Fibroblast of upper back skin (primary cell): ENCODE measurements at places on chromosomes 1 and 21.
A peak's percentile ranks its signal among the peaks of the same experiment; 100 is the strongest.

GRCh38 chr1:55380355-55380970, 165.3 kb upstream of the USP24 start:
- no peak for DNase-seq

DNA sequence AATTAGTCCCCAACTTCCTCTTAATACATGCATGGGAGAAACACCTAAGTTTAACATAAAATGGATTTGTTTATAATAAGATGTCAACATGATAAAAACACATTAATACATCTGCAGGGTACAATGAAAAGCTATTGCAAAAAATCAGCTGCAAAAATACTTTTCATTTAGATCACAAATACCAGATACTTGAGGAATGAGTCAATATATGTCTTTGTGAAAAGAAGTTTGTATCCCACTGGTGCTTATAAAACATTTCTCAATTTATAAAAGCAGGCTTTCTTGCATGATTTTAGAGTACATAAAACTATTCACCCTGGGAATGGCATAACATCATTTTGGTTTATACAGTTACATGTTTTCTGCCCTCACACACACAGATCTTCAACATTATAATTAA, 18.6 kb upstream of the PRKAA2 start:
- peak; percentile 58 for DNase-seq

DNA sequence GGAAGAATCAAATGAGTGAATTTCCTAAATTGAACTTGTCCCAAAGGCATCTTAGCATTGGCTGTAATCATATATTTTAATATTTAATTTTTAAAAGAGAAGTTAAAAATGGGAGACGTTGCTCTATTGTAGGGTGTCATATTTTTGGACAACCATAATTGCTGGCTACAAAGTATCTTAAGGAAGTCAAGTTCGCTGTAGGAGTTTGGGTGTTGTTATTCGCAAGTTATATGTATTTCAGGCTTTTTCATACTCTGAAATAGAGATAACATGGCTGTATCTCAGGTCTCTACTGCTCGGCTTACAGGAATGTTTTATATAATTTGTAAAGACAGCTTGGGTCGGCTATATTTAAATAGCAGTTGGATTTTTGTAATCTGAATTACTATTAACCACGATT, 852 bp downstream of the TMEM50A start:
- DNase-seq, result no peak

- DNase-seq, result no peak
These were observed 240.3 kb upstream of the RAB4A start for GRCh38 chr1:229030630-229031029.

DNA sequence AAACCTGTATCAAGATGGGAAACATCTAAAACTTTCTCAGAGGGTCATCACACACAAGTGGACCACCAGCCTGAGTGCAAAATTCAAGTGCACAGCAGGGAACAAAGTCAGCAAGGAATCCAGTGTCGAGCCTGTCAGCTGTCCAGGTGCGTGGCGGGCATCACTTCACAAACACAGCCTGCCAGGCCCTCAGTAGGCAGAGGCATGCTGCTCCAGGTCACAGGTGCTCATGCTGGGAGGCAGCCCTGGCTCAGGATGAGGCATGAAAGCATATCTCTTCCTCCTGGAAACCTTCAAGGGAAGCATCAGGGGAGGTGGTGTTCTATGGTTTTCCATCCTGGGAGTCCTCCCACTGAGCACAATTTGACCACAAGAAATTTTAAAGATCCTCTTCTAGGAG, 6.3 kb downstream of the CD2 start:
- no peak for DNase-seq

DNA sequence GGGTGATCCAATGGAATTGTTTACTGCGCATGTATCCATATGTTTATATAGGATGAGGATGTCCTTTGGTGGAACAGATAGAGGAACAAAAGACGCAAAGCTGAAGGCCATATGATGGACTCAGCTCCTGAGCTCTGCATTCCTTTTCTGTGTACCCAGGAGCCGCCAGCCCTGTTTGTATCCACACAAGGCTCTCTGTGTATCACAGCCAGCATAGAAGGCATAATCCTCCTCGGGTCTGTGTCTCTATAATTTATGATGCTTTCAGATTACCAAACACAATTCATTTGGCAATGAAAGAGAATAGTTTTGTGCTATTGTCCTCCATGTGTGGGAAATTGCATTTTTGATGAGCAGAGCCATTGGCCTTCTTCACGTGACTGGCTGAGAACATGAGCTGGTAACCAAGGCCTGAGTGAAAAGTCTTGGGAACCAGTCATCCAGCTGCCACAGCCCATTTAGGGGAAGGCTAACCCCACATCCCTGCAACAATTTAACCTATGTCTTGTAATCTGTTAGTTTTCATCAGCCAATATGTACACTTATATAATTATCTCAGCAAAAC, 119.2 kb downstream of the PBX1 start:
- DNase-seq, result no peak

DNA sequence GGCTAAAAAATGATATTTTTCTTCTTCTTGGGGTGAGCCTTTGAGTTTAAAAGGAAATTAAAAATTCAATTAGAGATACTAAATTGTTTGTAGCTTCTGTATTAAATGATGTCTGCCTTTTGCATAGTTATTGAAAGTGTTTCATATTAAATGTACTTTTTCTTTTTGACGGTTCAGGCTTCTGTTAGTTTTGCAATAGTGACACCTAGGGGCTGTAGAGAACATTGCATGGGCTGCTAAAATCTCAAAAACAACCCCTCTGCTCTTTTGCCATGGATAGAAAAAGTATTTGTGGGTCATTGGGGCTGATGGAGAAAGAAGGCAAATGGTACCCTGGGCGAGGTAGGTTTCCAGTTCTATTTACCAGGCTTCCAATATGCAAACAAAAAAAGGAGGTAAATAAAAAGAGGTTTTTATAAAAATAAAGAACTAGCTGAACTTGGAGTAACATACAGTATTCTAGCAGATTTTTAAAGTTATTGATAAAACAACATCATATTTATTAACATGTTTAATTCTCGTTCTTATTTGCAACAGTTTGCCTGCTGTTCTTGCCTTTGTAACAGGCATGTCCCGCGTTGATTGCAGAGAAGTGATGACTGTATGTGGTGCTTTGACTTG, 115.4 kb upstream of the HOOK1 start:
- peak; percentile 58 for DNase-seq

DNA sequence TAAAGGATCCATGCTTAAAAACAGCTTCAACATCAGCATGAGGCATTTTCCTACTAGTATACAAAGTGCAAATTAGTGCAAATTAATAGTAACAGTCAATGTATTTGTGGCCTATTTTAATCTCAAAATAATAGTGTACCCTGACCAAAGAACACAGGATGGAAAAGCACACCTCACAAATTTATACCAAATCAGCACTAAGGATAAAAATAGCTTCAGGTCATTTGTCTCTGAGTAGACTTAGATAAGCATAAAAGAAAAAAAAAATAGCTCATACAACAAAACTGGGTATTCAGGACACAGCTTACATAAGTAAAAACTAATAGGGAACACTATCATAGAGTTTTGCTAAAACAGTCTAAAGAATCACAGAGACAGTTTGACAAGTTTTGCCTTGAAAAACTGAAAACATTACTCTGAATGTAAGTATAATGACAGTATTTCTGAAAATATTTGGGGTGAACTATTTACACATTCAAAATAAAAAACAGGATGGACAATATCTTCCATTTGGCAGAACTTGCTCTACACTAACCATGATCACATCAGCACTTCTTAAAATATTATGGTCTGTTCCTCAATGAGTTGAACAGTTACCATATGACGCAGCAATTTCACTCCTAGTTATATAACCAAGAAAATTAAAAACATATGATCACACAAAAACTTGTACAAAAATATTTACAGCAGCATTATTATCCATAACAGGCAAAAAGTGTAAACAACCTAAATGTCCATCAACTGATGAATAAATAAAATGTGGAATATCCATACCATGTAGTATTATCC, 46.3 kb downstream of the RNF115 start:
- DNase-seq, result no peak

DNA sequence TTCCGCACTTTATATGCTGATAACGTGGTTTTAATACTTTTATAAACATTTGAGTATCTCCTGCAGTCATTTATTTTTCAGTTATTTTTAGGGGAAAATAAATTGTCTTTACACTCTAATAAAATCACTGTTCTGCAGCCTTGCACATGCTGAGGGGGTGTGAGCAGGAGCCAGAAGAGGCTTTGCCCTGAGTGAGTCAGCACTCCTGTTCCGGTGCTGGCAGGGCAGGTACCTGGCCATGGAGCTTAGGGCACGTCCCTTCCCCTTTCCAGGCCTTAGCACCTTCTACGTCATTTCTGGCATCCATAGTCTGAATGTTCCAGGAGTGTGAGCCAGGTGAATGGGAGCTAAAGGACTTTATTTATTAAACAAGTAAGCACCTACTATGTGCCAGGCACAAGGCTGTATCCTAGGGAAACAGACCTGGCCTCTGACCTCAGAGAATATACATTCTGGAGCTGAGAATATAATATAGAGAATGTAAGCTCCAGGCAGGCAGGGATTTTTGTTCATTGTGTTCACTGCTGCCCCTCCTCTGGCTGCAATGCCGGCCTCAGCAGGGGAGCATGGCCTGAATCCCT, 402.9 kb downstream of the PTPRU start:
- DNase-seq, result no peak

DNA sequence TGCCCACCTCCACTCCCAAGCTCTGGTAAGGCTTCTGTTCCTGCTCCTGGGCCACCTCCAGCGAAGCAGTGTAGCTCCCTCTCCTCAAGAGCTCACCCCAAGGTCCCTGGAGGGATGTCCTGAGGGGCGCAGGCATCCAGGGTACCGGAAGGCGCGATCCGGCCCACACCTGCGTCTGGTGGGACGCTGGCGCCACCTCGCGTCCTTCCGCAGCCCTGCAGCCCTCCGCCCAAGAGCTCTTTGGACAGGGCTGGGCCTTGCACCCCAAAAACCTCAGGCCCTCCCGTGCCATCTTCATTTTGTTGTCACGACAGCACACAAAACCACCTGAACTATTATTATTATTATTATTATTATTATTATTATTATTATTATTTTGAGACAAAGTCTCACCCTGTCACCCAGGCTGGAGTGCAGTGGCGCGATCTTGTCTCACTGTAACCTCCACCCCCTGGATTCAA, 49.2 kb upstream of the PAX7 start:
- no peak for DNase-seq

- peak; percentile 83 for DNase-seq
These were observed 707 bp upstream of the KLHL21 start for GRCh38 chr1:6603238-6603914.

- DNase-seq, result no peak
These were observed 149.8 kb upstream of the TNR start for GRCh38 chr1:175893192-175893591.

DNA sequence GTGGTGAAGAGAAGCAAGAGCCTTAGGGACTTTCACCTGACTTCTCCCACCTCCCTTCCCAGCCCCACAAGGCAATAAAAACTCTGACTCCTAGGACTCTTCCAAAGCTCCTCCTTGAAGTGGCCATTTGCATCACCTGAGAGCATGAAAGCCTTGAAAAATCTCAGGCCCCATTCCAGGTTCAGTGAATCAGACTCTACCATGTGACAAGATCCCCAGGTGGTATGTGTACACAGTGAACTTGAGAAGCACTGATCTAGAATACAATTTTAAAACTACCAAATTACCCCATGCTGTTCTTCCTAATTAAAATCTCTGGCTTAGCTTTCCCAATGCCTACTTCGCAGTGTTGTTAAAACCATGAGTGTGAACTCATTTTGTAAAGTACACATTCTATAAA, 195.1 kb upstream of the SAMSN1 start:
- no peak for DNase-seq

- DNase-seq, result peak; percentile 88
These were observed 136.4 kb upstream of the ADGRL2 start for GRCh38 chr1:81664341-81664740.

- no peak for DNase-seq
These were observed 58.4 kb upstream of the RUNX1 start for GRCh38 chr21:35107520-35107919.

DNA sequence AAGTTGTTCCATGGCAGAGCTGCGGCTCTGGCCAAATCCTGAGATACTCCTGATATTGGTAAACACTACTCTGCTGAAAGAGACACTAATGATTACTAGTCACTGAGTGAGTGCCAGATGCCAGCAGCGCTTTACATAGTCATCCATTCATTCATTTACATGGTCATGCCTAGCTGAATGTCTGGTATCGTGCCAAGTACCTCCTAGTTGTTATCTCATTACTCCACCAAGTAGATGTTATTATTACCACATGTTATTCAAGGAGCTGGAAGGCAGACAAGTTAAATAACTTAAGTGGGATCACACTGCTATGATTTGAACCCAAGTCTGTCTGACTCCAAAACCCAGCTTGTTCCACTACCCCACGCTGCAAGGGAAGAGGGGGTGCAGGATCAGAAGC, 4.7 kb downstream of the OLFML2B start:
- peak; percentile 82 for DNase-seq
